Neural crest cell (in vitro differentiated cells): ENCODE measurements at places on chromosomes 2 and 18.

DNA sequence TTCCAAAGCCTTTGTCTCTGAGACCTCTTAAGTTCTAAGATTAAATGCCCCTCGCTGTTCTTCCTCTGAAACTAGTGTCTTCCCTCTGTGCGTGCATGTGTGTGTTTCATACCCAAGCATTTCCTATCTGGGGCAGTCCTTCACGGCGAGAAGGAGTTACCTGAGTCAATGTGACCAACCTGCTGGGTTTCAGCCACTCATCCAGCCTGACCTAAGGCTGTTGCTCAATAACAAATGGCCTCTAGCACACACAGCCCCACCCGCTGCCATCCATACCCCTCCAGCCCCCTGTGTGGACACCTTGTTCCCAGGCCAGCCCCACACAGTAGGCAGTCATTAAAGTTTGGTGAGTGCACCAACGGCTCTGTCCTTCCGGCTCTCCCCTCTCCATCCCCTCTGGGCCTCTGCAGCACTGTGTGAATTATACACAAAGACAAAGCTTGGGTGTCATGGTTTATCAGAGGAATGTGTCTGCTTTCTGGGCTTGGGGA, 53.8 kb upstream of the FOSL2 start:
- DNase-seq: no peak

DNA sequence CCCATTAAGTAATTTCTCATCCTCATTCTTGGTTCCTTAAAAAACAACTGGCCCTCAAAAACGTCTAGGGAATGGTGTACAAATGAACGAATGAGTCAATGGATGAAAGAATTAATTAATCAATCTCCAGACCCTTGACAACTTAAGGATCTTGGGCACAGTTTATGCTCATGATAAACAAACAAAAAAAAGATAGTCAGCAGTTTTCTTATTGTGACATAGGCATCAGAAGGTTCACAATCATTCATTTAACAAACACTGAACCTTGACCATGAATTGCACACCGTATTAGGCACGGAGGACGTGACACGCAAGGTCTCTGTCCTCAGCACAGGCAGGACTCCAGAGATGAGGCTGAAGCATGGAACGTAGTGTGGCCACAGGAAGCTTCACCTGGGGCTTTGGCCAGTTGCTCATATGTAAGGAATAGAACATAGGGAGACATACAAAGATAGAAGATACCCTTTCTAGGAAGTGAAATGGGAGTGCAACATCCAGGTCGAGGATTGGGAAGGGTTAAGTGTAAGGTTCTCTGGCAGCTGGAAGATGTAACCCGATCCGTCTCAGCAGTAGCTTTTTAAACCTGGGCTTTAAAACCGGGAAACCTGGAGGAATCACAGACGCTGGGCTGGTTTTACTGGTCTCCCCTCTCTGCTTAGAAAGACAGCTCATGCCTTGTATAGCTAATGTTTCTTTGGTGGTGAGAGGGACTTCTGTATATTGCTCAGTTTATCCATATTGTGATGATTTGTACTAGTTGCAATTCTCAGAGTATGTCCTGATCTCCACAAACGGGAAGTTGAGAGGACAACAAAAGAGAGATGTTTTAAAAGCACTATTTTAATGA, 8.9 kb upstream of the LTBP1 start:
- DNase-seq: no peak

GRCh38 chr2:8577573-8577972, 104.3 kb upstream of the ID2 start:
- DNase-seq: no peak

DNA sequence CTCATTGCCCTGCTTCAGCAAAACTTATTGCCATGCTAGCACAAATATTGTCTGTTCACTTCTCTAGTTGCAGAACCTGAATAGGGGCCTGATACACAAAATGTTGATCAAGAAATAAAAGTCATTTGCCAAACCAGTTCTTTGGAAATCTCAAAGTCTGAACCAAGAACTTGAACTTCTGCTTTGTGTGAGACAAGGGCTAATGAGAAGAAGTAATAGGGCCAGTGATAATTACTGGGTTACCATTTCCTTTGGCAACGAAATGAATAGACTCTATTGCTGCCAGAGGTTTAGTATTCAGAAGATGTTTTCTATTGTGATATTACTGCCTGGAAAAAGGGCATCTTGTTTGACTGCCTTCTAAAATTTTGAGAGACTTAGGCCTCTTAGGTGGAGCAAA, 35.0 kb downstream of the TMEFF2 start:
- no peak for DNase-seq

DNA sequence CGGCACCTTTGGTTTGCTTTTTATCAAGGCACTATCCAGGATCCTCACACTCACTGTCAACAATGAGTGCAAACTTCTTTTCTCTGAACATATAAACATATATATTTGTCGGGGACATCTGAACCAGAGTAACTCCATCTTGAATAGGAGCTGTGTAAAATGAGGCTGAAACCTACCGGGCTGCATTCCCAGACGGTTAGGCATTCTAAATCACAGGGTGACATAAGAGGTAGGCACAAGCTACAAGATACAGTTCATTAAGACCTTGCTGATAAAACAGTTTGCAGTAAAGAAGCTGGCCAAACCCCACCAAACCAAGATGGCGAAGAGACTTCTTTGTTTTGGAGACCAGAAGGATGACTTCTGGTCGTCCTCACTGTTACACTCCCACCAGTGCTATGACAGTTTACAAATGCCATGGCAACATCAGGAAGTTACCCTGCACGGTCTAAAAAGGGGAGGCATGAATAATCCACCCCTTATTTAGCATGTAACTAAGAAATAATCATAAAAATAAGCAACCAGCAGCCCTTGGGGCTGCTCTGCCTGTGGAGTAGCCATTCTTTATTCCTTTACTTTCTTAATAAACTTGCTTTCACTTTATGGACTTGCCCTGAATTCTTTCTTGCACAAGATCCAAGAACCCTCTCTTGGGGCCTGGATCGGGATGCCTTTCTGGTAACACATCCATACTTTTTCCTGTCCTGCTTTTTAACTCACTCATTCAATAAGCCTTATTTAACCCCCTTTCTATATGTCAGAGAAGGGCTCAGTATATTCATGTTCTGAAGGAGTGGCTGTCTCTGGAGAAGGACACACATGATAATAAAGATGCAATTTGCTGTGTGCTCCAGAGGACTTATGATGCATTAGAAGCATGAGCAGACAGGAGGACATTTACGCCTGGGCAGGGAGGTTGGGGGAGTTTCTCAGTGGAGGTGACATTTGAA, 65.4 kb downstream of the TACR1 start:
- DNase-seq: no peak
